Ascending aorta (tissue), 2 donors: ENCODE measurements at places on chromosomes 16 and 17.

DNA sequence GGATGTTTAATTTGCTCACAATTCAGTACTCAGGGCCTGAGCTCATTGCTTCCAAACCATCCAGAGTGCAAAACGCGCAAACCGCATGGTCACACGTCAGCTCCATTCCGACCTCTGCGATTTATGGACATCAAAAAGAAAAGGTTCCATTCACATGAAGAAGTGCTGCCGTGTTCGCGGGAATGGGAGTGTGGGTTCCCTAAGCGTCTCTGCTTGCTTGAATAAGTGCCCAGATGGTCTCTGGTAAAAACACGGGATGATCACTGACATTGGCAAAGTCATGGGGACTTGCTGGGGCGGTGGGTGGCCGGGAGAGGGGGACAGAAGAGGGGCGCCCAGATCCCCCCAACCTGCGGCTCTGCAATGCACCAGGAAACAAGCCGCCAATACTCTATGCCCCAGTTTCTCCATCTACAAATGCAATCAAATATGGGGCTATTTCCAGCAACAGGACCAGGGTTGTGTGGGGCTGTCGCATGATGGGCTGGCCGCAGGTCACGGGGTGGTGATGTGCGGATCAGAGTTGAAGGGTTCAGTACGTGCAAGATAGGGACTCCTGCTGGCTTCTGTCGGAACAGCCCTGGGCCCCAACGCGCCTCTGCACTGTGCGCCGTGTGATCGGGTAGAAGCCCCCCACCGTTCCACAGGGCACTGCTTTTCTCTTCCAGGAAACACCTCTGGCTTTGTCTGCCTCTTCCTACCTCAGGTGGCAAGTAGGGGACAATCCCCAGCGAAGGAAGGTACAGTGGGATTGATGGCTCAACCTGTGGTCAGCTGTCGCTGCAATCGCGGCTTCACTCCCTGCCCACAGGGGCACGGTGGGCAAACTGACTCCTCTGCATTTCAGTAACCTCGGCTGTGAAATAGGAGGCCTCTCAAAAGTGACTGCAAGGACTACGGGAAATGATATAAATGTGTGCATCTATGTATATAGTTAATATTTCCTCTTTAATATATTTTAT is 11.2 kb downstream of the FOXF1 start:
- no peak for DNase-seq

DNA sequence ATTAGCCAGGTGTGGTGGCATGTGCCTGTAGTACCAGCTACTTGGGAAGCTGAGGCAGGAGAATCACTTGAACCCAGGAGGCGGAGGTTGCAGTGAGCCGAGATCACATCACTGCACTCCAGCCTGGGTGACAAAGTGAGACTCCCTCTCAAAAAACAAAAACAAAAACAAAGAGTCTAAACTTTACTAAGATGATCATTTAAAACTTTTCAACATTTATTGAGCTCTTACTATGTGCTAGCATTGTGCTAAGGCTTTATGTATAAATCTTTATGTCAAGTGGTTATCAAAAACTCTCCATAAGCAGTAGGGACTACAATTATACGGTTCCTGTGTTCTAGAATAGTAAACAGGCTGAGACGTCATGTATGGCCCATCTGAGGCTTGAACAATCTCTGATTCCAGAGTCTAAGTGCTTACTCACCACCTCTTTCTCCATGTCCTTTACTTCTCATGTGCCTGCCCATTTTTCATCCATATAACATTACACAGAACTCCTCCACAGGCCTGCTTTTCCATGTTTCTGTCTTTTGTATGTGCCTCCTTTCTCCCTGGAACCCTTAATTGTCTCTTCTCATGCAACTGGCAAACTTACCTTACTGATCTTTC is 66.7 kb downstream of the NUP88 start:
- DNase-seq: no peak

- no peak for DNase-seq
Observed at GRCh38 chr16:22264786-22265185, 32.4 kb upstream of the POLR3E start.

- no peak for DNase-seq
Observed at GRCh38 chr16:11139326-11140097, 116.5 kb downstream of the SOCS1 start.

- no peak for DNase-seq
Observed at GRCh38 chr16:17303101-17303500, 167.7 kb downstream of the XYLT1 start.

- no peak for DNase-seq
Observed at GRCh38 chr17:17841601-17842025, 4.8 kb upstream of the SREBF1 start.

GRCh38 chr16:75252946-75253911 is 1.8 kb upstream of the BCAR1 start:
- DNase-seq: no peak

DNA sequence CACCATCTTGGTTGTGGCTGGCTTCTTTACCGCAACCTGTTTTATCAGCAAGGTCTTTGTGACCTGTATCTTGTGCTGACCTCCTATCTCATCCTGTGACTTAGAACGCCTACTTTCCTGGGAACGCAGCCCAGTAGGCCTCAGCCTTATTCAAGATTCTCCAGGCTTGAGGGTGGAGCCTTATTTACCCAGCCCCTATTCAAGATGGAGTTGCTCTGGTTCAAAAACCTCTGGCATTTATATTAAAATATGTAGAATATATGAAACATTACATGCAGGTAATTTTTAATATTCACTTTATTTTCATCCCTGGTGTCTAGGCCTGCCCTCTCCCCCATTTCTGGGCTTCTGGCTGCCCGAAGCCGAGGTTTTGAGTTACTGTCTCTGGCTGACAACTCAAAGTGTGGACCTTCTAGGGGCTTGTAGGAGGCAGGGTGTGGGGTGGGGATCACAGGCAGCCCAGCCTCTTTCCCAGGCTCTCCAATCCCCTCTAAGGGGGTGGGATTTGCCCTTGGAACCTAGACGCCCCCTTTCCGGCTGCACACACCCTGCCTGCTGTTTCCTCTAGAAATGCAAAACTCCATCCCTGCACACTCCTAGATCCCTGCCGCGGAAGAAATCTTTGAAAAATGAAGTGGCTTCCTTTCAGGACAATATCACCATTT is 152.0 kb downstream of the KCNJ12 start:
- DNase-seq: no peak

DNA sequence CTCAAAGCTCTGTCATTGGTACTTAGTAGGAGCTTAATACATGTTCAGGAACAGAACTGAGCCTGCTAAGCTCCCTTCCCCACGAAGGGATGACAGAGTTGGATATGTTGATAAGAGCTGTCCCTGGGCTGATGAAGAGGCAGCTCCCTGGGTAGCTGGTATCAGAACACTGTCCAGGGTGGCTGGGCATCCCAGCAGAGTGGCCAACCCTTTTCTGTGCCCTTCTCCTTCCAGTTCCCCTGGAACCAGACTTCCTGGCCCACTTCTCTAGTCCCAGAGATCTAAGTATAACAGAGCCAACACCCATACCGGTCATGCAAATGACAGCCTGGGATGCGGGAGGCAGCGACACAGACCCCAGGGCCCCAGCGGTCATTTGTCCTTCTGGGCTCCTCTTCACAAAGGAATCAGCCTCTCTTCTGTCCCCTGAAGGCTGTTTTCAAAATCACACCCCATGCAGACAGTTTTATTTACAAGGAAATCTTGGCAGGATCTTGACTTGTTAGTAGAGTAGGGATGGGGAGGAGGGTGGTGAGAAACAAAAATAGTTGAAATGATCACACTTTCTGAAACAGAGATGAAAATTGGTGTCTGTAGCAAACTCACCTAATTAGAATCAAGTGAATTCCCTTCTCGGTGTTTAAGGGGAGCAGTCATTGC is 1.4 kb upstream of the RHBDL3 start:
- DNase-seq: no peak

GRCh38 chr17:41394254-41394996 is 3.0 kb downstream of the KRT31 start:
- DNase-seq: no peak

- no peak for DNase-seq
Observed at GRCh38 chr17:43962479-43962878, 8.7 kb upstream of the PYY start.

DNA sequence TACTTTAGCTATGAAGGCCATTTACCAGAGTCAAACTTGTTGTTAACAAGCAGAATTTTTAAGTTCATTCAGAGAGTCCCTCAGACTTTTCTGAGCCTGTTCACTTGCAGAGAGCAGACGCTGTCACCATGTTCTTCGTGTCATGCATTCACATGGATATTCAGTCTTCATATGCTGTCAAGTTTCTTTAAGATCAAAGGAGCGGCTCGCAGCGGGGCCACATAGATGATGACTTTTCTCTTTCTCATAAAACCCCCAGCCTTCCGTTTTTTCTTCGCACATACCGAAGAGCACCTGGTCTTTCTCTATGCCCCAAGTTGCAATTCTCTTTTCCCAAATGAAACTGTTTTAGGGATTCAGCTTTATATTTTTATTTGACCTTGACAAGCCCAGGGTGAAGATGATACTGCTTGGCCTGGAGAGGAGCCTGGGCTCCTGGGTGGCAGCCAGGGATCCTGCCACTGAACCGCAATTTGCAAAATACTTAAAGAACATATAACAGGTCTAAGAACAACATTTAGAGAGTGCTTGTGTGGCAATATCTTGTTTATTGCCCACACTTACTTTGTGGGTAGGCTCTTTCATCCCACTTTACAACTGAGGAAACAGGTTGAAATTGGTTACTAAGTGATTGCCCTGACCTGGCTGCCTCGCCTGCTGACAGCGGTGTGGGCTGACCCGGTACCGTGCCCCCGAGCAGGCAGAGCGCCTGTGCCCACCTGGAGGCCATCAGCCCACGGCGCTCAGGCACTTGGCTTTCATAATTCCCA is 22.9 kb downstream of the SEC14L1 start:
- DNase-seq: no peak
